ENCODE measurements at places on chromosomes 4 and X.
A peak's percentile ranks its signal among the peaks of the same experiment; 100 is the strongest.

DNA sequence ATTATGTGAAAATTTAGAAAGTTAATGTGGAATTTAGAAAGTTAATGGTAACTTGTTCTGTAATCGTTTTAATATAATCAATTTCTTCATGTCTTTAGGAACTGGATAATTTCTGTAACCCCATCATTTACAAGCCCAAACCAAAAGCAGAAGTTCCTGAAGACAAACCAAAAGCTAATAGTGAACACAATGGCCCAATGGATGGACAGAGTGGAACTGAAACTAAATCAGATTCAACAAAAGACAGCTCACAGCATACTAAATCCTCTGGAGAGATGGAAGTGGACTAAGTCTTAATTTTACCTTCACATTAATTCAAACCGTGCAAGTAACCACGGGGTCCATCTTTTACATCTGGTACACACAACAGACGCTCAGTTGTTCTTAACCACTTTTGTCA, 48.1 kb upstream of the PLK4 start:
- DNase-seq: no peak

DNA sequence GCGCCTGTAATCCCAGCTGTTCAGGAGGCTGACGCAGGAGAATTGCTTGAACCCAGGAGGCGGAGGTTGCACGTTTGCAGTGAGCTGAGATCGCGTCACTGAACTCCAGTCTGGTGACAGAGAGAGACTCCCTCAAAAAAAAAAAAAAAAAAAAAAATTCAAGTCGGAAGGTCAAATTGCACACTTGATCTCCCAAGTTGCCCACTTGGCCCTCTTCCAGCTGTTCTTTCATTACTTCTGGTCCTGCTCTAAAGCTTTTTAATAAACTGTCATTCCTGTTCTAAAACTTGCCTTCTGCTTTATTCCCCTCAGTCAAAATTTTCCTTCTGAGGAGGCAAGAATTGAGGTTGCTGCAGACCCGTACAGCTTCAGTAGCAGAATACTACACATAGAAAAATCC, 2358.0 kb downstream of the ARAP2 start:
- DNase-seq: no peak

DNA sequence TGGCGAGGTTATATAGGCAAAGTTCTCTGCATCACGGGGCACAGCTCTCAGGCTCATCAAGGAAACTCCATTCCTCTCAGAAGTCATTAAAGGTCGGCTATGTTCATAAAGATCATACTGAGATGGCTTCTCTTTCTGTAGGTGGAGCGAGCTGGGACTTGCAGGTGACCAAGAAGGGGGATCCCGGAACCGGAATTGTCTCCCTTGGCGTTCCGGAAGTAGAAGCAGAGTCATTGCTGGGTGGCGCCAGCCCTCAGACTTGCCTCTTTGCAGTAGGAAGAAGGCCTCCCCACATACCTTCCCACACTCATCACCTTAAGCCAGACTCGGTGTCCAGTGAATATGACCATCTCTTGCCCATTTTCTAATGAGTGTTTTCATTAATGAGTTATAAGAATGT, 17.9 kb upstream of the HPGD start:
- DNase-seq: no peak

GRCh38 chrX:131477498-131477897, 66.4 kb upstream of the OR13H1 start:
- no peak for DNase-seq

GRCh38 chrX:120549483-120550452, 11.0 kb downstream of the CUL4B start:
- DNase-seq: no peak

DNA sequence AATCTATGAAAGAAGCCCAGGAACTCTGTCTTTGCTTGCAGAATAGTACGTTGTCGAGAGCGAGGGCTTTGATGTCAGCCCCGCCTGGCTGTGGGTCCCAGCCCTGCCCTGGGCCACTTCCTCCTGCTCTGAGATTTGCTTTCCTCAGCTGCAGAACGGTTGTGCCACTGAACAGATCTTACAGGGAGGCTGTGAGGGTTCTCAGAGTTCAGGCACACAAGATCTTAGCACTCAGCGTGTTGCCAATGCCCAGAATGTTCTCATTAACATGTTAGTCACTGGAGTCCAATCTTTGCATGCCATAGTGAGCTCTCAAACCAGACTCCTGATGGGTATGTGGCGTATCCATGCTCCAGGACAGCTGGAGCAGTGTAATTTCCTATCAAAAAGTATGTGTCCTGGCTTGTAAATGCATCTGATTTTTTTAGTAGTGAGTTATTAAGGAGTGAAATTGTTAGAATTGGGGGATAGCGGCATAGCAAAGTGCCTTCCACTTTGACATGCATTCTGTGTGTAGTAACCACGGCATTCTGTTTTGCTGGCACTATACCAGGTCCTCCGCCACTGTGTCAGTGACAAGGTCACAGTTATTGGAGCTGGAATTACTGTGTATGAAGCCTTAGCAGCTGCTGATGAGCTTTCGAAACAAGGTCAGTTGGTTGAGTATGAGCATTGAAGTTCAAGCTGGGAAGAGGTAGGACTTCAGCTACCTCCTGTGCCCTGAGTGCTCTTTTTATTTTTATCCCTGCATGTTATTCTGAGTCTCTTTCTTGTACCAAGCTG, 31.6 kb downstream of the TKTL1 start:
- no peak for DNase-seq

DNA sequence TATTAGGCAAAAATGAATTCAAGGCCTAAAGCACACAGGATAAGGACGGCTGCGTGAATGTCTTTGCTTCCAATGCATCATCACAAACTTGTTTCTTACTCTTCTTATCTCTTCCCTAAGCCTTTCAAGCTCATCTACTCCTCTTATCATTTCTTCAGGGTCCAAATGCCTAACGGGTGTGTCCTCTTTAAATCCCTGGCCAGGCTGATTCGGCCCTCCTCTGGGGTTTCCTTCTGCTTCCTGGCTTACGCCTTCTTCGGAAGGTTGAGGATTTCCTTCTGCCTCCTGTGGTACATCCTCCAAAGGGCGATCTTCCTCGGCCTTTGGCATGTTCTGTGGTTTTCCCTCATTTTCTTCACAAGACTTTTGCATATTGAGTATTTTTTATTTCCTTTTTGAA, 1.3 kb downstream of the TCEAL8 start:
- DNase-seq: no peak

GRCh38 chrX:41634284-41634683, 54.5 kb upstream of the GPR34 start:
- no peak for DNase-seq

GRCh38 chrX:45697591-45697990, 496.9 kb upstream of the DIPK2B start:
- no peak for DNase-seq

DNA sequence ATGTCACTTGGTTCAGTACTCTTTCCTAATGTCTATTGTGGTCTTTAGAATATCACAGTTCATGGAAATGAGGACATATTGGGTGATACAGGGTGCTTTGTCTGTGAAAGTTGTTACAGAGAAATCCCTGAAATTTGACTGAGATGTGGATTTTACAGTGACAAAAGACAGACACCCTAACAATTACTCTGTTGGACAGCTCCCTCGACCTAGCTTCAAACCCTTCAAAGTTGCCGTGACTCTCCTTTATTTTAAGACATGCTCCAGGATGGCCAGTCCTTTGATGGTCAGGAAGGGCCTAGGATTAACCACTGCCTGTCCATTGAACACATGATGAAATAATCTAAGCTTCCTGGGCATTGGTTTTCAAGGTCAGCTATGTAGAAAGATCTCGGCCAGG, 4.0 kb downstream of the DCX start:
- DNase-seq: no peak

- DNase-seq: no peak
These were observed 963.3 kb downstream of the TRAM1L1 start for GRCh38 chr4:116122124-116122523.

DNA sequence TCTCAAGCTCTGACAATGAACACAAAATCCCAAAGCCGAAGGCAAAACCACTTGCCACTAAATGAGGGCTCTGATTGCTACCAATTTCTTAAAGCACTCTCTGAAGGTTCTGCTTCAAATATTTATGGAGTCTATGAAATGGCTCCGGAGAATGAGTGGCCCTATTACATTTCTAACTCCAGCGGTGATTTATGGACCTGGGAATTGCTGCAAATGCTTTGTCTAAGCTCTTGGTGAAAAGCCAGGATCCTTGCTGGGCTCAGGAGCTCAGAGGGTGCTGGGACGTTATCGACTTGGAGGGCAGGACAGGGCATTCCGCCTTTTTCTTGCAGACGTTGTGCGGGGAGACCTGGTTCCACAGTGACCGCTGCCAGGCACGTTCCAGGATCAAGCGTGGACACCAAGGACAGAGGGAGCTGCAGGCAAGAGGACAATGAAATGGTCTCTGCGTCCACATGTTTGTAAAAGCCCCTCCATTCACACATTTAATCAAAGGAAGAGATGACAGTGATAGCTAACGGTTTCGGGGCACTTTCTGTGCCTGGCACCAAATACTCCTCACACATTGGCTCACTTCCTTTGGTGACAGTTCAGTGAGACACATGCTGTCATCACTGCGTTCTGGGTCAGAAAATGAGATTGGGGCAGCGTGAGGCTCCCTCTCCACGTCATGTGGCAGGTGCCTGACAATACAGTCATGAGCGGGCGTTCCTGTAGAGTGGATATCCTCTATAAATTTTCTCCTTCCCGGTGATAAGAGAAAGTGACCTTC, 58.8 kb downstream of the C4orf50 start:
- DNase-seq: no peak

DNA sequence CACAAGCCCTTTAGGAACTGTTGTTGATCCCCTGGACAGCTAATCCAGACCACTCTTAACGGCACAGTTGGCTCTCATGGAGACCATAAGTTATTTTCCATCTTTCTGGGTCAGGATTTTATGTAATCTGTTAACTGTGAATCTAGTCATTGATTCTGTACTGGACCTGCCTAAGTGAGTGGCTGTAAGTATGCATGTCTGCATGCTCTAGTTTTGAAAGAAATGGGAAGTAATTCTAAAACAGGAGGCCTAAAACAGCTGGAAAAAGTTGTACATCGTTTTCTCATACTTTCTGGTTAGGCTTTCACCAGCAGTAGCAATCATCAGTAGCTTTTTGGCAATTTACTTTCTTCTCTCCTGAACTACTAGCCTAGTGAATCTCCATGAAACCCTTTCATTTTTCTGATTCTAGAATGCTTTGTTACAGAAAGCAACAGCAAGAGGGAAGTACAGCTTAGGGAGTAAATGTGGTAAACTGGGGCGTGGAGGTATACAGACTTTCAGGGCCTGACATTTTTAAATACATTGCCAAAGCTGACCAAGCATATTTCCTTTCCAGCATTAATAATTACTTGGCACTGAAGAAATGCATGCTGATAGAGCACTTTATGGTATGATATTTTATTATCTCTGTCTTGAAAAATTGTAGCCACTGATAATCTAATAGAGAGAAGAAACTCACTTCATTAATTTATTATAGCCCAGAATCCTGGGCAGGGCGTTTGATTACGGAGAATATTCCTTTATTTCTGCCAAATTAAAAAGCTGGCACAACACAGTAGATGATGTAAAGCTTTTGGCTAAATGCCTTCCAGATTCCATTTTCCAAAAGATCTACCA, 202.7 kb downstream of the BANK1 start:
- DNase-seq: no peak

GRCh38 chr4:41360921-41361793, 104.4 kb downstream of the UCHL1 start:
- peak; percentile 76 for DNase-seq

DNA sequence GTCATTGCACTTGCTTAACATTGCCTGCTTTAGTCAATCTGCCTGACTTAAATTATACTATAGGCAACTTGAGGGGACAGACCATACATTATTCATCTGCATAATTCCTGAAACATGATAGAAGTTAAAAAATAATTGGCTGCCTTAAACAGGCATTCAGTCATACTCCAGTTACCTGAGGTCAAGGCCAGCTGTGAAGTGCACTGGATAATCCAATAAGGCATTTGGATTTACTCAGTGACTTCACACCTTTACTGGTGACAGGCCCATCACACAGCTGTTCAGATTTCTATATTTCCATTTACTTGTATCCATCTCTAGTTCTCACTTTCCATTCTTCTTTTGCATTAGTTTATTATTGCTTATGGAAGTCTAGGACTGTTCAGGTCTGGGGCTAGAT, 2341.6 kb downstream of the PCDH7 start:
- no peak for DNase-seq

DNA sequence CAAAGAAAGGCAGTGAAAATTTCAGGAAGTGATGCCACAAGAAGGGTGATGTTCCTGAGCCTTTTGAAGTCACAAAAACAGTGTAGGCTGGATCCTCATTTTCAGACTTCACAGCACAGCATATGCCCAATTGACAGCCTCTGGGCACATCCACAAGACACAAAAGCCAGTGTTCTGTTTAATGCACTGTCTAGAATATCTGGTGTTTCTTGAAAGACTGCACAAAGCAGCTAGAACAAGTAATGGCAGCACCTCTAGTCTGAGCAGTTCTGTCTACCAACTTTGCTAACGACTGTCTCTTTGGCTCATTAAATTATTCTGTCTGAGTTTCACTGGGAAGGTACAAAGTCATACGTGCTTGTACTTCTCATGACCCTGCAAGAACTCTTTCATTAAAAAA, 417.1 kb upstream of the GALNT7 start:
- no peak for DNase-seq

GRCh38 chrX:119481323-119481801, 13.1 kb downstream of the SLC25A5 start:
- peak; percentile 20 for DNase-seq

- DNase-seq: no peak
These were observed 25.7 kb downstream of the ADGRG2 start for GRCh38 chrX:19096586-19096985.

GRCh38 chr4:163591614-163592020, 97.1 kb downstream of the TMA16 start:
- DNase-seq: no peak

DNA sequence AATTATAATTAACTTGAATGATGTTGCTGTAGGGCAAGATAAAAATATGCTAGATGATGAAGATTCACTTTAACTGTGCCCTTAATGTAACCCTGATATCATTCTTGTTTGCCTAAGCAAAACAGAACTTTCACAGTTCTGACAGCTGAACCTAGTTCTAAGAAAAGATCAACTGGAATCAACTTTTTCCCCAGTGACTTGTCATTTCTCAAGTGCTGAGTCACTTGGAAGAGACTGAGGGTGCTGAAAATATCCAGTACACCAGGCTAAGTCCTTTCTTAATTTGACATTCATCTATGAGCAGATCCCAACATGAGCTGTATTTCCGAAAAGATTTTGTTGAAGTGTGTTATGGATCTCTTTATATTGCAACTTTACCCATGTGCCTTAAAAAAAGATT, 140.4 kb downstream of the MID1IP1 start:
- DNase-seq: no peak

- DNase-seq: no peak
These were observed 126.8 kb upstream of the RPL34 start for GRCh38 chr4:108493596-108493931.
